ENCODE measurements at places on chromosomes 3 and 15. TPM values are rescaled to one million over a fixed set of nuclear protein-coding genes. Genes with fewer than 3 reads are reported as not detected.

- DNase-seq = no peak
Measured at GRCh38 chr3:17232442-17232841, 347.7 kb downstream of the PLCL2 start.

DNA sequence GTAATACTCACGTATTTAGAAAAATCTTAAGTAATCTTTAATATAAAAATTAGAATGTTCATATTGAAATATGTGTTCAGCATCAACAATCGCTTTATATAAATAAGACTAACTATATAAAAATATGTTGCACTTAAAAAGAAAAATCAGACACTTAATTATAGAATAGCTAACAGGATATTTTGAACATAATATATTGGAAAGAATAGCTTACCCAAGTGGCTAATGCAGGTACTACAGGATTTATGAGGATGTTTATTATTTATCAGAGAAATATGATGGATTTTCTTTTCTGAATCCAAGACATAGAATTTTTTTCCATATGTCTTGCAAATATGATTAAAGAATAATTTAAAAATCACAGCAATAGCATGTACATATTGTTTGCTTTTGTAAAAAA is 567.9 kb upstream of the GBE1 start:
- no peak for DNase-seq

DNA sequence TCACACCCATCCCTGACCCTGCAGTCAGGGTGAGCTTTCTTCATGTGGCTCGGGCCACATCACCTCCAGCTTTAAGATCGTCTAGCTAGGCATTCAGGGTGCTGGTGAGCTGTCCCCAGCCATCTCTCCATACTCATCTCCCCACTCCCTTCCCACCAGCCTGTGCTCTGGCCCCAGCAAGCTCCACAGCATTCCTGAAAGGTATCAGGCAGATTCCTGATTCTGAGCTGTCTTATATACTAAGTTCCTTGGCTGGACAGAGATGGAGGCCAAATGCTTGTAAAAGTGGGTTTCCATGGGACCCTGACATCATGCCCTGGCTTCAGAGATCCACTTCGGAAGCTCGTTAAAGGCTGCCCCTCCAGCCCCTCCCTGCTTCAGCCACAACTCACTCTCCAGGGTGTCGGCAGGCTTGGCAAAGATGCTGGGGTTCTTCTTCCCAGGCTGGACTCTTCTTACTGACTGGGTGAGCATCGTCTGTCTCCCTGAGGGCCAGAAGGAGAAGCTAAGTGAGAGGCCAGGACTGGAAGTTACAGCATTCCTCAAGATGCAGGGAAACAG is 3.9 kb downstream of the CILP start:
- no peak for DNase-seq

DNA sequence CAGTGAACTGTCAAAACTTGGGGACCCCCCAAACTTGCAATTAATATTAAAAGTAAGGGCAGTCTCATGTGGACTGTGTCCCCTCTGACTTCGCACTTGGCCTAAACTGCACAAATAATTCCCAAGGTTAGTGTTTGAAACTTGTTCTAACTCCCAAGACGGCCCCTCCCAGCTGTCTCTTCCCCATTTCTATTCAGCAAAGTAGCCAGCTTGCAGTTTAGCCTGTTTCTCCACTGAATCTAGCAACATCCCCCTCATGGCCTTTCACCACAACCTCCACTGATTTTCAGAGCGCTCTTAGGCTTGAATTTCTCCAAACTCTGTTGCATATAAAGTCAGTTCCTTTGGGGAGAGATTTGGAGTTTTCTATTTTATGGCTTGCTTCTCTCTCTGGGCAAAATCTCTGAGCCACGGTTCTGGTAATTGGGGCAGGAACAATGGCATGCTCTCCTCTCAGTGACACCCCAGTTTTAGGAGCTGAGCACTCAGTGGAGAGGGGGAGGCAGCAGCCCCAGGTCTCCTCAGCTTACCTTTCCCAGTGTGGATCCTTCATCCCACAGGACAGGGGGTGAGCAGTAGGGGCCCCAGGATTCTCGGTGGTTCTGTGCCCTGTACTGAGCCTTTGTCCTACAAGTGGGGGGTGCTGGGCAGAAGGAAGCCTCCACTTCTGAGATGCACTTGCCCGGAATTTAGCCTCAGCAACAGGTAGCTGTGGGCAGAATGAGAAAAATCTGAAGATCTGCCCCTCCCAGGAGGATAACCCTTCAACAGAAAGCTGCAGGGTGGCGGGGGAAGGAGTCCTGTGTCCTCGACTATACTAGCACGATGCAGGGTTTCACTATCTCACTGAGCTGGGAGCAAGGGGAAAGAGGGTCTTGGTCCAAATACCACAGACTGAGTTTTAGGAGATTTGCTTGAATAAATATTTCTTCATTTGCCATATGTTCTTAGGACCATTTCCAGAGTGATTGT is 39.3 kb upstream of the GATA2 start:
- DNase-seq = no peak

GRCh38 chr3:12138044-12138443 is 20.7 kb downstream of the TIMP4 start:
- no peak for DNase-seq

GRCh38 chr3:39105687-39106063 is 1.8 kb downstream of the GORASP1 start:
- no peak for DNase-seq

GRCh38 chr15:66779331-66780009 is 77.4 kb downstream of the SMAD6 start:
- no peak for DNase-seq

CLEC3B gene
- 131 TPM for total RNA-seq

IL20RB gene
- 0.44 TPM for total RNA-seq

BSN gene
- 1.0 TPM for total RNA-seq

SSUH2 gene
- total RNA-seq = 0.68 TPM

DPH6 gene
- 21.2 TPM for total RNA-seq

NR2F2 gene
- 12.6 TPM for total RNA-seq

GOLGA8J gene
- not detected for total RNA-seq
